ENCODE measurements at places on chromosomes 12 and 14. TPM values are rescaled to one million over a fixed set of nuclear protein-coding genes. Genes with fewer than 3 reads are reported as not detected.
A peak's percentile ranks its signal among the peaks of the same experiment; 100 is the strongest.

GRCh38 chr14:80206351-80207080 is 4.8 kb downstream of the DIO2 start:
- no peaks in the 10 kb centered on the region for H3K27me3 ChIP-seq
- DNase-seq, result no peak
- H3K27ac ChIP-seq, result no peak overlapping the region
- H3K36me3 ChIP-seq, result no peaks in the 10 kb centered on the region
- no peak overlapping the region for H3K4me3 ChIP-seq

DNA sequence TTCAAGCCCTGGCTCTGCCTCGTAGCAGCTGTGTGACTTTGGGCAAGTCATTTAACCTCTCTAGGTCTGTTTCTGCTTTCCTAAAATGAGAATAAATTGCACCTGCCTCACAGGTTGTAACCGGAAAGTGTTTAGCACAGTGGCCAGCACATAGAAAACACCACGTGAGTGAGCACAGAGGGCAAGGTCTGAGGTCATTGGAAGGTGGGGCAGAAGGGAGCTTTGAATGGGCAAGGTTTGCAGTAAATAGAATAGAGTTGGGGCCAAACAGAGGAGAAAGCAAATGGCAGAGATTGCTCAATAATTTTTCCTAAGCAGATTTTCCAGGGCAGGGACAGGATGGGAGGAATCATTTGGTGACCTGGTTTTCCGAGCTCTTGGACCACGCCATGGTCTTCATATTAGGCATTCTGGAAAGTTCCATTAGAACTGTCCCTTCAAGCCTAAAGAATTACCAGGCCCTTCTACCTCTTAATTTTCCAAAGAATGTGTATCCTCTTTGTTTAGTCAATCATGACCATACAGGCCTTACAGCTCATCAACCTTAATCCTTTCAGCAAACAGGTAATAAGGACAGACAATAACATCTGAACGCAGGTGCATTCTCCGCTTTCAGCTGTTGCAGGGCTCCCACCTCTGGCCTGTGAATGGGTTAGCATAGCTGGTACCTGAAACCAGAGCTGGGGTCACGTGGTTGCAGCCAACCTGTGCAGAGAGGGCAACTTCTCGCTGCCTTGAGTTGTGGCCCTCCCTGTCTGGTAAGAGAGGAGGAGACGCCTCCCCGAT is 53.8 kb downstream of the VWF start:
- H3K27ac ChIP-seq, result no peak overlapping the region
- H3K4me1 ChIP-seq, result no peaks in the 10 kb centered on the region
- H3K36me3 ChIP-seq, result no peaks in the 10 kb centered on the region
- no peaks in the 10 kb centered on the region for H3K27me3 ChIP-seq
- DNase-seq, result no peak

- H3K27ac ChIP-seq, result no peak overlapping the region
- H3K36me3 ChIP-seq, result no peaks in the 10 kb centered on the region
- no peak overlapping the region for H3K4me3 ChIP-seq
- no peaks in the 10 kb centered on the region for H3K4me1 ChIP-seq
Measured at GRCh38 chr14:38947343-38947742, 155.7 kb downstream of the SEC23A start.

KRT85 gene
- total RNA-seq, result not detected

NELL2 gene
- 207 TPM for total RNA-seq

CLSTN3 gene
- total RNA-seq, result 40.3 TPM

OR4K17 gene
- total RNA-seq, result not detected

DNA sequence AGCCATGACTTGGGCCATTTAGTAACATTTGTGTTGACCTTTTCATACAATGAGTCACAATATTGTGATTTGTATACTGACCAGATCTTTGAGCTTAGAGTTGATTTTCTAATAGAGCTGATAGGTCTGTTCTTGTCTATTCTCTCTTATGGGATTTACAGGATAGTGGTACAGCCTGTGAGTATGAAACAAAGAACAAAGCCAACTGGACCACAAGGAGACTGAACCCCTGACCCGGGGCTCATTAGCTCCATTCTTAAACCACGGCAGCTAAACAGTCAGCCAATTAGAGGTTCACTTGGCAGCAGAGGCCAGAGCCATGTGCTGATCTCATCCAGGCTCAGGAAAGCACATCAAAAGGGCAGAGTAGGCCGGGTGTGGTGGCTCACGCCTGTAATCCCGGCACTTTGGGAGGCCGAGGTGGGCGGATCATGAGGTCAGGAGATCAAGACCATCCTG is 59.1 kb upstream of the GNPNAT1 start:
- no peaks in the 10 kb centered on the region for H3K4me1 ChIP-seq
- no peak overlapping the region for H3K4me3 ChIP-seq
- no peak for DNase-seq
- no peaks in the 10 kb centered on the region for H3K36me3 ChIP-seq
- no peak overlapping the region for H3K27ac ChIP-seq
- 0 out of 2 replicates have a peak, but pooled peaks cover 3% of the 10 kb centered on the region for H3K27me3 ChIP-seq

DNA sequence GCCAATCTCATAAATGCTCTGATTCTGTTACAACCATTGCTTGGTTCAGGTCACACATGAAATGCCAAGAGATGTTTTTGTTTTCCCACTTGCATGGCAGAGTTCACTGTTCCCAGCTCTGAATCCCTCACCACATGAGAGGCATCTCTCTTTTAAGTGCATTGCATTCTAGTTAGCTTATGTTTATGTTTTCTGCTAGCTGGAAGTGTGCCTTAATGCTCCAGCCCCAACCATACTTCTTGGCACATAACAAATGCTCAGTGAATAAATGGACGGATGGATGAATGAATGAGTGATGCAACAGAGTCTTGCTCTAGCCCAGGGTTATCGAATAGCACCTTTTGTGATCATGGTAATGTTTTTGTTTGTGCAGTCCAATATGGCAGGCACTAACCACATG is 197.3 kb downstream of the PPM1H start:
- H3K27me3 ChIP-seq, result no peaks in the 10 kb centered on the region
- H3K4me3 ChIP-seq, result no peak overlapping the region
- H3K4me1 ChIP-seq, result no peaks in the 10 kb centered on the region
- no peak for DNase-seq

DNA sequence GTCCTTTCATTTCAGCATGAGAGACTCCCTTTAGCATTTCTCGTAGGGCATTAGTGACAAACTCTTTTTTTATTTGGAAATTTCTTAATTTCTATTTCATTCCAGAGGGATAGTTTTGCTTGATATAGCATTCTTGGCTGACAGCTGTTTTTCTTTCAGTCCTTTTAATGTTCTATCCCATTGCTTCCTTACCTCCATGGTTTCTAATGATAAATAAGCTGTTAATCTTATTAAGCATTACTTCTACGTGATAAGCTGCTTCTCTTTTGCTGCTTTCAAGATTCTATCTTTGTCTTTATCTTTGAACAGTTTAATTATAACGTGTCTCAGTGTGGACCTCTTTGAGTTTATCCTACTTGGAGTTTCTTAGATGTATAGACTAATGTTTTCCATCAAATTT is 11.6 kb upstream of the TMEM63C start:
- H3K27me3 ChIP-seq, result no peaks in the 10 kb centered on the region
- no peak overlapping the region for H3K4me3 ChIP-seq
- no peaks in the 10 kb centered on the region for H3K36me3 ChIP-seq
- no peak for DNase-seq

GRCh38 chr14:79638672-79639266 is 572.5 kb downstream of the DIO2 start:
- H3K4me1 ChIP-seq, result no peaks in the 10 kb centered on the region
- H3K36me3 ChIP-seq, result no peaks in the 10 kb centered on the region
- no peak overlapping the region for H3K4me3 ChIP-seq
- no peak overlapping the region for H3K27ac ChIP-seq

- H3K27ac ChIP-seq, result no peak overlapping the region
- H3K4me3 ChIP-seq, result no peak overlapping the region
- no peak for DNase-seq
- H3K27me3 ChIP-seq, result no peaks in the 10 kb centered on the region
- H3K36me3 ChIP-seq, result no peaks in the 10 kb centered on the region
- H3K4me1 ChIP-seq, result no peaks in the 10 kb centered on the region
Measured at GRCh38 chr14:89607453-89607852, 190.4 kb upstream of the FOXN3 start.

DNA sequence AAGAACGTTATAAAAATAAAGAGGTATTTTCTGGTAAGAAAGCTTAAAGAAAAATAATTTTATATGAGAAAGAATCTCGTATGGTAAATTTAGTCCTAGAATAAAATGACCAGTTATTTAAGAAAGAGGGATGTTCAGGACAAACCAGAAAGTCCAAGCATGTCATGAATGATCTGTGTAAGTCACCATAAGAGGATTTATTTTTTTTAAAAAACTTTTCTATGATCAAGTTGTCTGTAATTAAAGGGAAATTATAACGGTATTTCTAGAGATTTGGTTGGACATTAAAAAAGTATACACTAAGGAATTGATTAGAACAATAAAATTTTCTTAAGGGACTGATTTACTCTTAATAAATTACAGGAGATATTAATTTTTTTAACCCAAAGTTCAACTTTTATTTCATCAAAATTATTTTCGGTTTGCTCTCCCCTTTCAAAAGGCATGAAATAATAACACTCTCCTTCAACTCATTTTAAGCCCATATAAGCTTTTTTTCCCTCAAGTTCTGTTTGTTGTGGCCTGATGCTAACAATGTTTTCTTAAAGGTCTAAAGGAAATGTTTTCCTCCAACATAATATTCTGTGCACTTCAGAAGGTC is 49.9 kb upstream of the CPSF6 start:
- no peak overlapping the region for H3K4me3 ChIP-seq
- H3K27me3 ChIP-seq, result no peaks in the 10 kb centered on the region
- no peaks in the 10 kb centered on the region for H3K4me1 ChIP-seq
- DNase-seq, result no peak

- DNase-seq, result peak; percentile 98
- H3K4me3 ChIP-seq, result peak overlapping the region; percentile 38
- H3K4me1 ChIP-seq, result peaks cover 99% of the 10 kb centered on the region
- H3K36me3 ChIP-seq, result no peaks in the 10 kb centered on the region
- peak overlapping the region; percentile 93 for H3K27ac ChIP-seq
Measured at GRCh38 chr14:61893371-61893940, 131.2 kb downstream of the SNAPC1 start.

DNA sequence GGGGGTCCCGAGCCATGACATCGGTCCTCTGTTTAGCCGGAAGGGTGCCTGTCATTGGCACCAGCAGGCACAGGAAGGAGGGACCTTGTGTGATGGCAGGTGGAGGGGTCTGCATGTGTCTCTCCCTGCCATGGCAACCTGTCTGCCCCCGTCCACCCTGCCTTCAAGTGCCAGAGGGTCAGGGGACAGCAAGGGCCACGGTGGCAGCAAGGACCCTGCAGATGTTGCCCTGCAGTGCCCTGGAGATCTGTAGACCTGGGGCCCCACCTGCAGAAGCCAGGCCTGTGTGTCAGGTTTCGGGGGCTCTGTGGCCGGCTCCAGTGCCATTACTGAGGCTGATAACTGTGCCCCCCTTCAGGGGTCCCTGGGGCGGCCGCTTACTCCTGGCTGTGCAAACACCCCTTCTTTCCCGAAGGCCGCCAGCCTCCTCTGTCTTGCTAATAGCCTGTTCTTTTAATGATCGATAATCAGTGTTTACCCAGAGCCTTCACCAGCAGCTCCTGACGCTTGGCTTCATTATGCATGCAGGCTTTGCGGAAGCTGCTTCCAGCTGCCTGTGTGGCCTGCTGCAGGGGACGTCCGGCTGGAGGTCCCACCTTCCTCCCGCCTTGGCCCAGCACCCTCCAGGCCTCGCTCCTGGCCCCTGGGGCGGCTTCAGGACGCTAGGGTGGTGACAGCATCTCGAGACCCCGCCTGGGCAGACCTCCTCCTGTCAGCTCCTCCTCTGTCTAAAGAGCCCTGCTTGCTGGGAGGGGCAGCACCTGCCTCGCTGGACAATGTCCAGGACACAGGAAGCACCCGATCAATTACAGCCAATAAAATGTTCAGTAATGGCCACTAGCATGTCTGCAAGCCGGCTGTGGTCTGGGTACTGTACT is 153.0 kb downstream of the KIF26A start:
- no peaks in the 10 kb centered on the region for H3K36me3 ChIP-seq
- no peak overlapping the region for H3K4me3 ChIP-seq
- DNase-seq, result no peak

SFSWAP gene
- total RNA-seq, result 48.8 TPM

KRT7 gene
- total RNA-seq, result not detected

Measured in Karpas-422 (cell line).